ENCODE measurements at places on chromosomes 3 and 15.
A peak's percentile ranks its signal among the peaks of the same experiment; 100 is the strongest.

- no peak for DNase-seq
These were observed 394.1 kb upstream of the TBL1XR1 start for GRCh38 chr3:177591379-177591778.

- DNase-seq: peak; percentile 47
These were observed 28.8 kb downstream of the ATG7 start for GRCh38 chr3:11300970-11301369.

DNA sequence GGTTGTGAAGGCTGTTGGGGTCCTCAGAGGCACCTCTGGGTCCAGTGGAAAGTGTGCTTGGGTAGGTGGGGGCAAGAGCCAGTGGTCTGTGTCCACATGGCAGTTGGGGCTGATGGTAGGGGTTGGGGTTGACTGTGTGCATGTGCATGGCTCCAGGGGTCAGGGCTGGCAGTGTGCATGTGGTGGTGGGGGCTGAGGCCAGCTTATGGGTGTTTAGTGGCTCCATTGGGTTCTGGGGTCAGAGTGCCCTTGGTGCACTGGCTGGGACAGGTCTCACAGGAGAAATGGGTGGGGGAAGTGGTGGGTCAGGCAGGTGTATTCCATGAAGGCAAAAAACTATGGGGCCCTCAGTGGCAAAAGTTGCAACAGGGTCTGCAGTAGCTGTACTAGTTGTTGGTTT is 97.9 kb downstream of the EDEM1 start:
- no peak for DNase-seq

DNA sequence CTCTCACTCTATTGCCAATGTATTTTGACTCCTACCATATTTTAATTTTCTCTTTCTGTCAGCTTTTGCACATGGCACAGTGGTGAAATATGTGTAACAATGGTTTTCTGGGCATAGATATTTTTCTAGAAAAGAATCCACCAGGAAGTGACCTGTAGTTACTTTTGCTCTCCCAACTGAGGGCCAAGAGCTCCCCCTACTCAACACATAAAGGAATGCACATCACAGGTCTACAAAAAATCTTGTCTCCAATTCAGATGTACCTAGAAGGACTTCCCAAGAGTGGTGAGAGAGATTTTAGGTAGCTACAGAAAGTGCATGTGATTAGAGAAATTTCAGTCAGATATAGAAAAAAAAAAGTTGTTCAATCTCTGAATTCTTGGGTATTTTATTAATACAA is 15.6 kb downstream of the CPA3 start:
- DNase-seq: no peak

GRCh38 chr3:190854062-190854461 is 8.4 kb downstream of the GMNC start:
- DNase-seq: no peak

- DNase-seq: peak; percentile 99
These were observed 123.0 kb upstream of the SPRED1 start for GRCh38 chr15:38129531-38130204.

GRCh38 chr3:133408961-133409360 is 9.1 kb downstream of the BFSP2 start:
- DNase-seq: peak; percentile 66

DNA sequence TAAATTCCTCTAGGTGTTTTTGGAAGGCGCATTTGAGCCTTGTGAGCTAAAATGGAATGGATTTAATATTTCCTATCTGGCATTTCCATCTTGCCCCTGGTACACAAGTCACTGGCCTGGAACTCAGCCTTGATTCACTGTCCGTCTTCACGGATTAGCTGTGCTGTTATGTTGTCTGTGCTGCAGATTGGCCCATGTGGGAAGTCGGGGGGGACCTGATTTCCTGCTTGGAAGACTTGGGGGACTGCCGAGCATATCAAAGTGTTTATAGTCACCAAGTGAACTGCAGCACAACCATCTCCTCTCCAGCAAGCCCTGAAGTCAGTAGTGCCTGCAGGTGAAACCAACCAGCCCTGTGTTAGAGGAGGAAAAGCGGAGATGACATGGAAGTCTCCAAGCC is 12.2 kb downstream of the GHRL start:
- no peak for DNase-seq

DNA sequence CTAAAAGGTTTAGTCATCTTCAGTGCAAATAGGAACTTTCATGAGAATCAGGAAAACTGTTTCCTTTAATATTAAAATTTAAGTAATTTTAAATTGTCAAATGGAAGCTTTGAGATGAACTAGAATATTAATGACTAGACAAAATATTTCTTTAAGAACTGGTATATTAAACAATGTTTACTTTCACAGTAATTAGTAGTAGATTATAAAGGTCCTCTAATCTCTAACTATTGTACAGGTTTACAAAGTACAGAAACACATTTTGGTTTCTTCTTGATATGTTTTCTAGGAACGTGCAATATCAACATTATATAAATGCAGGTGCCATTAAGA is 138.9 kb downstream of the CLASP2 start:
- DNase-seq: no peak

DNA sequence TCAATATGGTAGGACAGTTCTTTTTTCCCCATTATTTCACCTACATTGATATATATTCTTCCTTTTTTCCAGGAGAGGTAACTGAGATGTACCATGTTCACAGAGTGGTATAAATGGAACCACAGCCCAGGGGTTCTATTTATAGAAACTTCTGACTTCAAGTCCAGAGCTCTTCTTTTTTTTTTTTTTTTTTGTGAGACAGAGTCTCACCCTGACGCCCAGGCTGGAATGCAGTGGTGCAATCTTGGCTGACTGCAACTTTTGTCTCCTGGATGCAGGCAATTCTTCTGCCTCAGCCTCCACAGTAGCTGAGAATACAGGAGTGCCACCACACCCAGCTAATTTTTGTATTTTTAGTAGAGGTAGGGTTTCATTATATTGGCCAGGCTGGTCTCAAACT is 267.1 kb upstream of the TPRG1 start:
- DNase-seq: peak; percentile 64

DNA sequence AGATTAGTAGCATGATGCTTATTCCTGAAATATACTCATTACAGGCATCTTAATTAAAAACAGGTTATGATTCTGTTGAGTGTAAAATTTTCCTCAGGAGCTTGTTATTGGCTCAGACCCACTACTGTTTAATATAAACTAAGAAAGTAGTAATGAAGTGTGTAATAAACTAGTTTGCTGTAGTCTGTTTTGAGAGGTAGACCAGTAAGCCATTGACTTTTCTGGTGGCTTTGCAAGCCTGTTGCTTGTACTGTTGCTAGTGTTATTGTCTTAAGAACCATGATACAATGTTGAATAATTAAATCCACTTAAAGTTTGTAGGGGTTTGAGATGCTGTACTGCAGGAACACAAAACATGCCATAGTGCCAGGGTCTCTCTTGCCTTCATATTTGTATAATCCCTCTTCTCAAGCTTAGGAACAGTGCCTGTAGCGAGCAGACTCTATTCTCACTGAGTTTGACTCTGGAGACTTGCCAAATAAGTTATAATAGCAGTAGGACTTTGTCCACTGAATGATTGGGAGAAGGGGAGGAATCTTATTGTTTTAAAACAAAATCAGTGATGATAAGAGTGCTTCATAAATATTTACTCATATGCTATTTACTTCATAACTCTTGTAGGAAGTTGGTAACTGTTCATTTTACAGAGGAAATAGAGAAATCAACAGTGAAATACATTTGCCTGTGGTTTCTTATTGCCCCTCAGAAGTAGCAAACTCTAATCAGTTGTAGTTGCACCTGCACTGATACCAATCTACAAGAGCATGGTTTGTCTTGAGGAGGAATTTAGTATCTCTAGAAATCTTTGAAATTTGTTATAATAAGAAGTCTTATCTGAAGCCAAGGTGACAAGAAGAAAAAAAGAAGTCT is 13.4 kb downstream of the TCF12 start:
- DNase-seq: no peak

- DNase-seq: no peak
These were observed 214.4 kb downstream of the LRTM1 start for GRCh38 chr3:54713455-54713854.

GRCh38 chr15:62847900-62848489 is 194.6 kb upstream of the TPM1 start:
- peak; percentile 50 for DNase-seq

GRCh38 chr3:86774082-86774691 is 216.8 kb downstream of the VGLL3 start:
- peak; percentile 60 for DNase-seq

DNA sequence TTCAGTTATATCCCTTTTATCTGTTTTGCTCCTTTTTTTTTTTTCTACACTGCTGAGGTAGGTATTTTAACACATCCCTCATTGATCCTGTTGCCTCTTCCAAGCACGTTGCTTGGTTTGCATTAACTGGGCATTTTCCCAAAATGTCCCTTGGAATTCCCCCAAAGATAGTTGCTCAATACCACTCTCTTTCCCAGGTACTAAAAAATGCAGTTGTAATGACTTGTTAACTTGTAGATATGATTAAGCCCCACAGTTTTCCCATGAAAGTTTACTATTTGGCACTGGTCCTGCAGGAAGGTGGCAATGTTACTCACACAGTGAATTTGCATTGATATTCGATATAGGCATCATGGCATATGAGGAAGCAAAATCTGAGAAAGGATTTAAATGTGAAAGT is 67.1 kb downstream of the GRM7 start:
- peak; percentile 45 for DNase-seq

DNA sequence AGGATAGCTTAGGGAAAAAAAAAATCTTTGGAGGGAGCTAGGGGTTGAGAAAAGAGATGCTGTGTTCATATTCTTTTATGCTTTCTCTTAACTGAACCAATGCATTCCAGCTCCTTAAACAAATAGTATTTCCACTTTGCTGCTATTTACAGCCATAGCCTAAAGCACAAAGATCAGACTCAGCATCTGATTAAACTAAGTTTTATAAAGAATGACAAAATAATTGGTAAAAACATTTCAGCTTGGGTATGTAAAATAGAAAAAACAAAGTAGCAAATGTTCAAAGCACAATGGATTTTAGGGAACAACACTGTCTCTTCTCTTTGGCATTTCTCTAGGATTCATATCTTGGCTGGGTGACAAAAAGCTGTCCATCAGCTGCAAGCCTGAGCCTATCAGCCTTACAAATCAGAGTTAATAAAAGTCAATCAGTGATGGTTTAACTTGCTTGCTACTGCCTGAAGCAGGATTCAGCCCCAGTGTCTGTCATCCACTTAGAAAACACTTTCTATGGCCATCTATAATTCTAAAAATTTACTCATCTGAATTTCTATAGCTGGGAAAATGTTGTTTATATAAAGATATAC is 232.1 kb upstream of the CDIN1 start:
- DNase-seq: no peak

GRCh38 chr15:70250208-70251201 is 152.8 kb upstream of the TLE3 start:
- no peak for DNase-seq

DNA sequence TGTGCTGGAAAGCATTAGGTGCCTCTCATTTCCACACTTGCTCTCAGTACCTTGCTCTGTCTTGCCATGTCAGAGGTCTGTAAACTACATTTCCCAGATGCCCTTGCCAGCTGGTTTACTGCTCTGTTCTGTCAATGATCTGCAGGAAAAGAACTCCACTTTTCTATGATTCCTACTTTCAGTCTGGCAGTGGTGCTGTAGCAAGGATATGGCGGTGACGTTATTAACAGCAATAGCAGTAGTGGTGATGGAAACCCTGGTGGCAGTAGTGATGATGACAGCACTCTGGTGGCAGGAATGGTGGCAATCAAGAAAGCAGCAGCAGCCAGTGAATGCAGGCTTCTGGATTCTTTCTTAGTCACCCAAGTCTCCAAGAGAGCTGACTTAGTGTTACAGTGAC is 665.2 kb downstream of the DIPK2A start:
- no peak for DNase-seq

- DNase-seq: no peak
These were observed 9.7 kb upstream of the XIRP1 start for GRCh38 chr3:39202094-39202493.

GRCh38 chr3:39404943-39405686 is 1.4 kb upstream of the RPSA start:
- DNase-seq: no peak

GRCh38 chr3:132721479-132722164 is 587 bp downstream of the NPHP3 start:
- peak; percentile 76 for DNase-seq

GRCh38 chr3:46962990-46963389 is 13.6 kb downstream of the CCDC12 start:
- DNase-seq: no peak

DNA sequence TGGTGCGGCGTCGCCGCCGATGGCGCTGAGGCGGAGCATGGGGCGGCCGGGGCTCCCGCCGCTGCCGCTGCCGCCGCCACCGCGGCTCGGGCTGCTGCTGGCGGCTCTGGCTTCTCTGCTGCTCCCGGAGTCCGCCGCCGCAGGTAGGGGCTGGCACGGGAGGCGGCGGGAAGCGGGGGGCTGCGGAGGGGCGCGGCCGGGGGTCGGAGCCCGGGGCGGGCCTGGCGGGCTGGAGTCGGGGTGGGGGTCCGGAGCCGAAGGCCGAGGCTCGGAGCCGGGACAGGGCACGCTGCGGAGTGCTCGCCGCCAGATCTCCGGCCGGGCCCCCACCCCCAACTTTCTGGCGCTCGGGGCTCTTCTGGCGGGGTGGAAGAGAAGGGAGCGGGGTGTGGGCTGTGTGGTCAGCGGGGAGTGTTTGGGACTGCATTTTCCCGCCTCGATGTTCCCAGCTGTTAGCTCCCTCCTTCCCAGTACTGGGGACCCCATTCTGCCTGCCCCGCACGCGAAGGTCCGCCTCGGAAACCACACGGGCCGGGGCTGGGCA is 299 bp downstream of the TYRO3 start:
- DNase-seq: no peak

- DNase-seq: no peak
These were observed 1.3 kb upstream of the ETV5 start for GRCh38 chr3:186109897-186110803.

DNA sequence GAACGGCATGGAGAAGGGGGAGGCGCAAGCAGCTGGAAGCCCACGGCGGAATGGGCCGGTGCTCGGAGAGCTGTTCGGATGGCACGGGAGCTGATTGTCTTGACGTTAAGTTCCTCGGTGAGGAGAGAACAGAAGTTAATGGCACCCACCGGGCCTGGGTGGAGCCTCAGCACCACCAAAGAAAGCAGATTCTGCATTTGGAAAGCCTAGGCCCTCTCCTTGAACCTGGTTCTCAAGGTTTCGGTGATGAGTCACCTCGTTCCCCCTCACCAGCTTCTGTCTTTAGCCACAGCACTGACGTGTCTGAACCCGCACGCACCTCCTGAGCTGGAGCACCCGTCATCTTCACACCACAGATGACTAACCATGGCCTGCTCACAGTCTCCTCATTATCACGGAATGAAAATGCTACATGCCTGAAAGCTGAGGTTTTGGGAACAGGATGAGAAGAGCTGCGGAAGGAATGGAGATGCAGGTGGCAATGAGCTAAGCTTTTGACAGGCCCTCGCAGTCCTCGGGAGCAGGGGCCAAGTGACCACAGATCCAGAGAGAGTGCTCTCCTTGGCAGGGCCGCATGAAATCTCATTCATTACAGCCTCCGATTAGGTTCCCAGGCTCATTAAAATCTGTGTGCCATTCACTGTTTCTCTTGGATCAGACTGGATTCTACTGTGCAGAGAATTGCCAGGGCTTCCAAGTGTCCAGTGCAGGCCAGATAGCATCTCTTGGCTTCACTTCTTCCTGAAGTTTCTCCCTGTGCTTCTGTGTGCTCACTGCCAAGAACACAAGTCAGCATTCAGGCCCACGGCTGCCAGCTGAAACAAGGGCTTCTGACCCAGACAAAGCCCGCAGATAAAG is 96.3 kb upstream of the DLG1 start:
- DNase-seq: peak; percentile 100
